Karpas-422 (cell line): ENCODE measurements at places on chromosomes 13 and 19. TPM values are rescaled to one million over a fixed set of nuclear protein-coding genes. Genes with fewer than 3 reads are reported as not detected.

The STOML3 gene
- total RNA-seq, result not detected in 2 replicates

The AKAP11 gene
- 30.1 and 64.7 TPM in 2 replicates for total RNA-seq

The PNMA8C gene
- total RNA-seq, result not detected in 2 replicates

The SIGLEC9 gene
- total RNA-seq, result 0.14 TPM in 1 of 2 replicates, not detected in the other

The NLRP7 gene
- total RNA-seq, result 0.11 and 0.18 TPM in 2 replicates

DNA sequence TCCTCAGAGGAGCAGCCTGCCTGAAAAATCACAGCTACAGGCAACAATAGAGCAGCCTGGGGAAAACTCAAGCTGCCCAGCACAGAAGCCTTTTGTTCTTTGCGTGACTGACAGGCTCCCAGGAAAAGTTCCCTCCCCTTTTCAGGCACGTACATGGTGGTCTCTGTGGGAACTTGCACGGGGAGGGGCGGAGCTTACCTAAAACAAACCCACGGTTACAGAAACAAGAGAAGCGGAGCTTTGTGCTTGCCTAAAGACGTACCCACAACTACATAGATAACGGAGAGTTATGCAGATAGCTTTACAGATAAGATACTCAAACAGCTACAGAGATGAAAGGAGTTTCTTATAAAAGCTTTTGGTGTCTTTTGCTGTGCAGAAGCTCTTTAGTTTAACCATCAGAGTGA, 11.4 kb downstream of the ETFB start:
- no peaks in the 10 kb centered on the region for H3K4me1 ChIP-seq
- H3K27me3 ChIP-seq, result no peaks in the 10 kb centered on the region
- no peak overlapping the region for H3K27ac ChIP-seq
- no peak for DNase-seq

GRCh38 chr13:60370343-60370742, 26.7 kb upstream of the TDRD3 start:
- H3K4me1 ChIP-seq, result peaks cover 9% of the 10 kb centered on the region
- peak; percentile 69 for DNase-seq
- H3K4me3 ChIP-seq, result peak overlapping the region; percentile 47; the same call in 1 of the 2 replicates
- H3K27ac ChIP-seq, result no peak overlapping the region

DNA sequence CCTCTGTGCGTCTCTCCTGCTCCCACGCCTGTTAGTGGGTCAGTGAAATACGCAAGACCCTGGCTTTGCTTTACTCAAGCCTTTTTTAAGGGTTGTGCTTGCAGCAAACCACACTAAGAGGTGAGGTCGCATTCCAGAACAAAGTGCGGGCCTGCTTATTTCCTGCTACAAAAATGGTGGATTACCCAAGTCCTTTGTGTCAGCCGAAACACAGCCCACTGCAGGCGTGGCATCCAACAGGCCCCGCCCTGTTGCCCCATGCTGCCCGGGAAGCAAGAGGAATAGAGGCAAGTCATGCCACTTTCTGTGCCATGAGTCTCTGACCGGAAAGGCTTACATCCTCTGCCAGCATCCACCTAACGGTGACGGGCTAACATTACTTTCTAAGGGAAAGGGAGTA, 7.7 kb upstream of the IRS2 start:
- H3K4me1 ChIP-seq, result no peaks in the 10 kb centered on the region
- H3K27ac ChIP-seq, result no peak overlapping the region
- DNase-seq, result no peak
- no peaks in the 10 kb centered on the region for H3K36me3 ChIP-seq
- H3K4me3 ChIP-seq, result no peak overlapping the region

GRCh38 chr19:7366701-7367420, 18.1 kb downstream of the ARHGEF18 start:
- no peak overlapping the region for H3K4me3 ChIP-seq
- no peaks in the 10 kb centered on the region for H3K36me3 ChIP-seq
- H3K27ac ChIP-seq, result no peak overlapping the region
- DNase-seq, result peak; percentile 87
- no peaks in the 10 kb centered on the region for H3K27me3 ChIP-seq
- no peaks in the 10 kb centered on the region for H3K4me1 ChIP-seq

GRCh38 chr19:48969276-48970138, 4.4 kb downstream of the FTL start:
- H3K27me3 ChIP-seq, result no peaks in the 10 kb centered on the region
- H3K36me3 ChIP-seq, result peaks cover 47% of the 10 kb centered on the region
- H3K27ac ChIP-seq, result peak overlapping the region; percentile 26; the same call in 1 of the 2 replicates
- peak; percentile 98 for DNase-seq
- peaks cover 45% of the 10 kb centered on the region for H3K4me1 ChIP-seq
- H3K4me3 ChIP-seq, result no peak overlapping the region

DNA sequence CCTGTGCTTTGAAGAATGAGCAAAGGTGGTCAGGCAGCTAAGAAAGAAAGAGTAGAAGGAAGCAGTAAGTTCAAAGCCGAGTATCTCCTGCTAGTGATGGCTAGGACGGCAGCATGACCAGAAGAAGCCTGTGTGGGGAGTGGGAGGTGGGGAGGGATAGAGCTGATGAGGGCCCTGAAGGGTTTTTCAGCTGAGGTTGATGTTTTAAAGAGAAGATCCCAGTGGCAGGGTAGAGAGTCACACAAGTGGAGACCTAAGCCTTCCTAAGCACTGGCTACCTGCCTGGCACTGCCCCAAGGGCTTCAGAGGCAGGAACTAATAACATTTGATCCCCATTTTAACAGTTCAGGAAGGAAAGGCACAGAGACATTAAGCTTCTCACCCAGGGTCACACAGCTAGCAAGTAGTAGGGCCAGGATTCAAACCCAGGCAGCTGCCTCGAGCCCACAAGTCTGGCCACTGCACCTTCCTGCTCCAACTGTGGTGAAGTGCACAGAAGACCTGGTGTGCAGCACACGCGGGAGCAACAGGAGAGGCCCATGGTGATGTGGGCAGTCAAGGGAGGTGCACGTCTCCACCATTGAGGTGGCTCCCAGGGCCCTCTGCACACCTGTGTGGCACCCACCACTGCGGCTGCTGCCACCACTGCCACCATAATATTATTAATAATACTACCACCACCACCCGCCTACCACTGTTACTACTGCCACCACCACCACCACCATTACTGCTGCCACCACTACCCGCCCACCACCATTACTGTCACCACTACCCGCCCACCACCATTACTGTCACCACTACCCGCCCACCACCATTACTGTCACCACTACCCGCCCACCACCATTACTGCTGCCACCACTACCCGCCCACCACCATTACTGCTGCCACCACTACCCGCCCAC, 22.1 kb downstream of the CUL4A start:
- DNase-seq, result no peak
- H3K27ac ChIP-seq, result no peak overlapping the region
- H3K4me3 ChIP-seq, result no peak overlapping the region
- H3K4me1 ChIP-seq, result no peaks in the 10 kb centered on the region
- H3K36me3 ChIP-seq, result peaks cover 20% of the 10 kb centered on the region; the same call in 1 of the 2 replicates

- no peaks in the 10 kb centered on the region for H3K27me3 ChIP-seq
- DNase-seq, result no peak
- no peak overlapping the region for H3K27ac ChIP-seq
- no peaks in the 10 kb centered on the region for H3K4me1 ChIP-seq
- no peak overlapping the region for H3K4me3 ChIP-seq
- H3K36me3 ChIP-seq, result no peaks in the 10 kb centered on the region
These were observed 1.7 kb upstream of the PCDH17 start for GRCh38 chr13:57629821-57630235.

DNA sequence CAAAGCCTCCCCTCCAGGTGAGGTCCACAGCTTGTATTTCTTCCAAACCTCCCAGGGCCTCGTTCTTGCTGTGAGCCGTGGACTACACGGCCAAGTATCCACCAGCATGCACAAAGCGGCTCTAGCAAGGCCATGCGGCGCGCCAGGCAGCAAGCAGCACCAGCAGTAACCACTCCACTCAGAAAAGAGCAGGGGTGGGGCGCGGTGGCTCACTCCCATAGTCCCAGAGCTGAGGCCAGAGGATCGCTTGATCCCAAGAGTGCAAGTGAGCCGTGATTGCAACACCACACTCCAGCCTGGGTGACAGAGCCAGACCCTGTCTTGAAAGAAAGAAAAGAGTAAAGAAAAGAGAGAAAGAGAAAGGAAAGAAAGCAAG, 4.7 kb downstream of the CCDC8 start:
- no peaks in the 10 kb centered on the region for H3K36me3 ChIP-seq
- no peak overlapping the region for H3K27ac ChIP-seq
- H3K27me3 ChIP-seq, result no peaks in the 10 kb centered on the region
- H3K4me3 ChIP-seq, result no peak overlapping the region
- no peaks in the 10 kb centered on the region for H3K4me1 ChIP-seq

DNA sequence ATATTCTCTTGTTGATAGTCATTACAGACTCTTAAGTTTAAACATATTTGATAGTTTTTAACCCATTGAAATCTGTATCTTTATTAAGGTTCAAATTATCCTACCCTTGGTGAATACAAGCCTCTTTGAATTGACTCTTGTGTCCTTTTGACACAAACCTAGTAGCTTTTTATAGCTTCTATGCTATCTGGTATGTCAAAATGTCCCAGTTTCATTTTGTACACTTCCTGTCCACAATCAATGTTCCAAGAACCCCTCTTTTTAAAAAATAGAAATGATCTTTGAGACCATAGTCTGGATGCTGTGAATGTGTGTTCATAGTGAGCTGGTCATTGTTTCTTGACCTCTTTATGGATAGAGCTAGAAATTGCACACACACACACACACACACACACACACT, 39.2 kb upstream of the FGF14 start:
- H3K36me3 ChIP-seq, result no peaks in the 10 kb centered on the region
- no peaks in the 10 kb centered on the region for H3K27me3 ChIP-seq
- no peak for DNase-seq
